Peyer's patch (tissue), 4 donors: ENCODE measurements at places on chromosomes 12 and 14. TPM values are rescaled to one million over a fixed set of nuclear protein-coding genes. Genes with fewer than 3 reads are reported as not detected.

The NR4A1 gene
- 265 TPM for total RNA-seq

GRCh38 chr14:22071006-22071405, 397.4 kb upstream of the OR4E1 start:
- DNase-seq = peak; percentile 76

The PNMA1 gene
- 11.6 TPM for total RNA-seq

DNA sequence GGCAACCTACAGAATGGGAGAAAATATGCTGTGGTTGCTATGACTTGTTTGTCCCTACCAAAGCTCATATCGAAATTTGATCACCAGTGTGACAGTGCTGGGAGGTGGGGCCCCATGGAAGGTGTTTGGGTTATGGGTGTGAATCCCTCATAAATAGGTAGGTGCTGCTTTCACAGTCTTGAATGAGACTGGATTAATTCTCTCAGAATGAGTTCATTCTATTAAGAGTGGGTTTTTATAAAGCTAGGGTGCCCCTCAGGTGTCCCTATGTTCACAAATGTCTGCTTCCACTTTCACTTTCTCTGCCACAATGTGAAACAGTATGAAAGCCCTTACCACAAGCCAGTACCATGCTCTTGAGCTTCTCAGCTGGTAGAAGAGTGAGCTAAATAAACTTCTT, 133.5 kb downstream of the CPNE8 start:
- DNase-seq = no peak

DNA sequence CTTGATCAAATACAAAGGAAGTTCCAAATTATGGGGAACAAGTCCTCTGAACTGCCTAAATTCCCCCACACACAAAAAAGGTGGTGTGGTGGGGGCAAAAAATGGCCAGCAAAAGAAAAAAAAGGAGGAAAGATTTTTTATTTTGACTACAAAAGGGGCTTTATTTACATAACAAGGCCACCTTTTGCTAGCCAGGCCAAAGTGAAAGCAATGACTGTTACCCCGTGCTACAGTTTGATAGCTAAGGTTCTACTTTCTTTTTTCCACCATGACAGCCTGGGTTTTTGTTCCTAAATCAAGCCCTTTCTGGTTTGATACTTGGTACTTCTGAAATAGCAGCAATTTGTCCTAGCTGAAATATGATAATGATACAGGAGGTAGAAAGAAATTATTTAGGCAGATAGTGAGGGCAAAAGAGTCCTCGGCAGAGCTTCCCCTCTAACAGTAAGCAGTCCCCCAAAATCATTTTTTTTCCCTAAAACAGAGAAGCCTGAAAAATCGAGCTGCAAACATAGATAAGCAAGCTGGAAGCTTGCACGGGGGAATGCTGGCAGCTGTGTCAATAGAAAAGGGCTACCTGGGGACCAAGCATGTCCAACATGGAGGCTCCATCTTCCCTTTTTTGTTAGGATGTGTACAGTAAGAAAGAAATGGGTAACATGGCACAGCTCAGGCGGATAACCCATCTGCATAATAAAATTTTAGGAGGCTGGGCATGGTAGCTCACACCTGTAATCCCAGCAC, 8.9 kb upstream of the B4GALNT1 start:
- no peak for DNase-seq

DNA sequence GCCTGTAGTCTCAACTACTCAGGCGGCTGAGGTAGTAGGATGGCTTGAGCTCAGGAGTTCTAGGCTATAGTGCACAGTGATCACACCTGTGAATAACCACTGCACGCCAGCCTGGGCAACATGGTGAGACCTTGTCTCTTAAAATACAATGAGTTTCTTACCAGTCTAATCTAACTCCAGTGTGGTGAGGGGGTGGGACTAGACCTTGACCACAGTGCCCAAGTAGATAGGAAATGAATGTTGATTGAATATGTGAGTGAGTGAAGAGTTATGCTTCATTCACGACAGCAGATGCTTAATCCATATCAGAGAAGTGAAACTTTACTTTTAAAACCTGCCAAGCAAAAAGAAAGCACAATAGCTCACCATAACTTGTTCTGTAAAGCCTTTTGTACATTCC, 11.2 kb upstream of the AK7 start:
- no peak for DNase-seq

GRCh38 chr14:21729703-21730233, 56.1 kb upstream of the OR4E1 start:
- DNase-seq = no peak

- no peak for DNase-seq
Measured at GRCh38 chr14:63174760-63175191, 29.5 kb upstream of the RHOJ start.

GRCh38 chr14:72850360-72850759, 43.5 kb downstream of the DPF3 start:
- no peak for DNase-seq

DNA sequence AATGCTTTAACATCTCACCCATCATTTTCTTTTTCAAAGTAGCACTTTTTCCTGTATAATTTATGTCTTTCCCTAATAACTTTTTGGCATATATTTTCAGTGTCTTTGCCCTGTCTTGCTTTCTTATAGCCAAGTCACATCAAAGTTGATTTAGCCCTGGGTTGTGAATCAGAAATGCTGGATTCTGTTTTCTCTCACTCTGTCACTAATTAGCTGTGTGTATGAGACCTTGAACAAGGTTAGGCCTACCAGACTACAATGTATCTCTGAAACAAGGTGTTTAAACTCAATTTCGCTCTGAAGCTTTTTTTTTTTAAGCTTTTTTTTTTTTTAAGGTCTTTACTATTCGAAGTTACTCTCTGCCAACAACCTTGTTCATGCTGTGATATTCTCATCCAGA, 25.7 kb downstream of the CNOT2 start:
- DNase-seq = no peak

The LBHD2 gene
- not detected for total RNA-seq

DNA sequence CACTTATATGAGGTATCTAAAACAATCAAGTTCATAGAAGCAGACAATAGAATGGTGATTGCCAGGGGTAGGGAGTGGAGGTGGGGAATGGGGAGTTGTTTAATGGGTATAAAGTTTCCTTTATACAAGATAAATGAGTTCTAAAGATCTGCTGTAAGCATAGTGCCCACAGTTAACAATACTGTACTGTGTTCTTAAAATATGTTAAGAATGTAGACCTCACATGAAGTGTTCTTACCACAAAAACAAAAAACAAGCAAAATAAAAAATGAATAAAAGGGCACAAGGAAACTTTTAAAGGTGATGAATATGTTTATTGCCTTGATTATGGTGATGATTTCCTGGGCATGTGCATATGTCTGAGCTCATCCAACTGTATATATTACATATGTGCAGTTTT, 211.8 kb downstream of the MSRB3 start:
- DNase-seq = no peak

DNA sequence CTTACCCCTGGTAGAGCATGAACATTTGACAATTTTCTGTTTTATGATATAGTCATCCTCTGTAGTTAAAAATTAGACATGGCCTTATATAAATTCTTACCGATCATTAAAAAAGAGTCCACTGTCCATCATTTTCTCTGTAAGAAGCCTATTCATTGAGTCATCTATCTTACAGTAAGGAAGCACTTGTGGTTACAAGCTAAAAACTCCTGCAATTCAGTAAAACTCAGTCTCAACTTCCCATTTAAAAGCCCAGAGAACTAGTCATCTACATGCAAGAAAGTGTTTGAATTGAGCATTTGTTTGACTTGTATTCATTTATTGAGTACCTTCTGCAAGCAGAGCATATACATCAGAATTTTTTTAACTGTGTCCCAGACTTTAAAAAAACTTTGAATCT, 63.3 kb downstream of the GTF2A1 start:
- no peak for DNase-seq

DNA sequence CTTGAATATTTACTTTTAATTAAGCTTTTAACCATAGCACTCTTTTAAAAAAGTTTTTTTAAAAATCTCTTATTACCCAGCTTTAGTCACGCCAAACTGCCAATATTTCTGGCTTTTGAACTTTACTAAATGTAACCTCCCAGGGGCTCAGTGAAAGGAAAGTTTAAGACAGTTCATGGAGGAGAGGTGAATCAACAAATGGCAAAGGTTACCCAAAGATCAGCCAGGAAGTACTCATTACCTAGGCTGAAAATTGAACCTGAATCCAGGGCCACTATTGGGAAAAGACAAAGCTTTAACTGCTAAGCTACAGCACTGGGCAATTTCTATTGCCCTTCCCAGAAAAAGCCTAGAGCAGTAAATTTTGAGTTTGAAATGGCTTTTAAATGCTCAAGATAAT, 282.2 kb downstream of the GPHN start:
- DNase-seq = no peak

- DNase-seq = peak; percentile 55
Measured at GRCh38 chr14:101359221-101360053, 201.9 kb upstream of the DIO3 start.

GRCh38 chr12:59494617-59495016, 101.2 kb upstream of the SLC16A7 start:
- no peak for DNase-seq

DNA sequence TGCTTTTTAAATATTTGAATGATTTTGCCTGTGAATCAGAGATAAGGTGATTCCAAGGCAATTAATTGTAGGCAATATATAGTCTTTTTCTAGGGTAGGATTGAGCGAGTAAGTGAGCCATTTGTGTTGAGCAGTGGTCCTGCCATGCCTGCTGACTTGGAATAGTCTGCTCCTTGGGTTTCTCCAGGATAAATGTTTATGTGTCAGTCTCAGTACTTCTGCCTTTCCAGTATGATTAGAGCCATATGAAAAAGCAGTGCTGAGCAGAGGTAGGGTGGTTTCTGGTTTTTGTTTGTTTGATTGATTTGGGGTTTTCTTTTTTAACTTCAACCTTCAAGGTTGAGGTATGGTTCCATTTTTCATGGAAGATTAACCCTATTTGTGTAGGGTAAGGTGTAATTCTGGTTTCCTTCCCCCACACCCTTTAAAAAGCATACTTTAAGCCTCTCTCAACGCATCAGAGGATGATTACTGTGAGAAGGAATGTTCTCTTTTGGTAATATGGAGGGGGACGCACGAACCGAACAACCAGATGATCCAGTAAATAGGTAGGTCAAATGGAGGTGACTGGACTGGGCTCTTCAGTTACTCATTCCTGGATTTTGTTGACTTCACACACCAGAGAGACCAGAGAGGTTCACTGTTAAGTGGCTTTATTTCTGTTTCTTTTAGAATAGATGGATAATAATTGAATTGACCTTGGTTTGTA, 22.7 kb downstream of the FRMD6 start:
- no peak for DNase-seq

The STON2 gene
- 11.2 TPM for total RNA-seq

DNA sequence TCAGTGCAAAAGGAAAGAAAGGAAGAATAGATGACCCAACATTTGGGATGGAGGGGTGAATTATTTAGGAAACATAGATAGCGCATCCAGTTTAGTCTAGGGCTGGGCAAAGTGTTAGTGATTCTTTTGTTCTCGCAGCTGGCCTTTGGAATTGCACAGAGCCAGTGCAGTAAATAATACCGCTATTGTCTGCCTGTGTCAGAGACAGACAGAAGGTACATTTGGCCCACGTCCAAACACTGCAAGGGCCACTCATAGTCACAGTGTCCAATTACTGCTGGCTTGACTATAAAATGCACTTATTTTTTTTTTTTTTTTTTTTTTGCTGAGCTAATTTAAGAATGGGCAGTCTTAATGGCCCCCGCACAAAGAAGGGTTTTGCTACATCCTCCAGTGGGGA, 638.6 kb downstream of the BCL11B start:
- no peak for DNase-seq

GRCh38 chr14:64234877-64235651, 59.1 kb downstream of the ESR2 start:
- no peak for DNase-seq

- DNase-seq = no peak
Measured at GRCh38 chr14:36998686-36999085, 173.7 kb downstream of the SLC25A21 start.

DNA sequence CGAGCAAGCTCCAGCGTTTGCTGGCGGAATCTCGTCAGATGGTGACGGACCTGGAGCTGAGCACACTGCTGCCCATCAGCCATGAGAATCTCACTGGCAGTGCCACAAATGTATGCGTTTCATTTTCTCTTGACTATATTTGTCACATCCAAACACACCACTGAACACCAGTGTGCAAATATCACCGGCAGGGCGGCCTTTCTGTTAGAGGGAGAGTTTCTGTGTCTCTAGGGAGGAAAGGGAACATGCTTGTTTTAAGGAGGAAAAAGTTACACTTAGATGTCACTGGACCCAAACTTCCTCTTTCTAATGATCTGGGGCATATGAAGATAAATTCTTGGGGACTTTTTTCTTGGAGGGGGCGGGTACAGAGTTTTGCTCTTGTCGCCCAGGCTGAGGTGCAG, 21.9 kb upstream of the HIP1R start:
- peak; percentile 69 for DNase-seq

GRCh38 chr14:52202151-52202550, 65.3 kb upstream of the PTGDR start:
- DNase-seq = no peak

- no peak for DNase-seq
Measured at GRCh38 chr12:93849946-93850345, 172.8 kb downstream of the CRADD start.

- no peak for DNase-seq
Measured at GRCh38 chr12:102423462-102423861, 56.9 kb downstream of the IGF1 start.

The GPRC5A gene
- total RNA-seq = 106 TPM

GRCh38 chr12:50788561-50788960, 24.7 kb downstream of the ATF1 start:
- DNase-seq = no peak

The EVL gene
- total RNA-seq = 93.7 TPM
